ENCODE measurements at places on chromosomes 16 and 17.

- no peak for DNase-seq
Measured at GRCh38 chr16:13077816-13078215, 176.4 kb downstream of the SHISA9 start.

- no peak for DNase-seq
Measured at GRCh38 chr17:10821054-10821453, 16.8 kb downstream of the PIRT start.

GRCh38 chr16:89114159-89114981 is 20.7 kb downstream of the ACSF3 start:
- DNase-seq: no peak

DNA sequence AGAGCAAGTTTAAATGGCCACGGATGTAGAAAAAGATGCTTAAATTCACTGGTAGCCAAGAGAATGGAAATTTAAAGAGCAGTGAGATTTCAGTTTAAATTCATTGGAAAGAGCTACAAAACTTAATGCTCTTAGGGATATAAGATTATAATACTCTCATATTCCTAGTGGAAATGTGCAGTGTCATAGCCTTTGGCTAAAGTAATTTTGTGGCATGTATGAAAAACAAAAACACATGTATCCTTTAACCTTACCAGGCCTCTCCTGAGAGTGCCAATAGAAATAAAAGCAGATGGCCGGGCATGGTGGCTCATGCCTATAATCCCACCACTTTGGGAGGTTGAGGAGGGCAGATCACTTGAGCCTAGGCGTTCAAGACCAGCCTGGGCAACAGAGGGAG is 289.2 kb downstream of the PHKB start:
- DNase-seq: no peak

DNA sequence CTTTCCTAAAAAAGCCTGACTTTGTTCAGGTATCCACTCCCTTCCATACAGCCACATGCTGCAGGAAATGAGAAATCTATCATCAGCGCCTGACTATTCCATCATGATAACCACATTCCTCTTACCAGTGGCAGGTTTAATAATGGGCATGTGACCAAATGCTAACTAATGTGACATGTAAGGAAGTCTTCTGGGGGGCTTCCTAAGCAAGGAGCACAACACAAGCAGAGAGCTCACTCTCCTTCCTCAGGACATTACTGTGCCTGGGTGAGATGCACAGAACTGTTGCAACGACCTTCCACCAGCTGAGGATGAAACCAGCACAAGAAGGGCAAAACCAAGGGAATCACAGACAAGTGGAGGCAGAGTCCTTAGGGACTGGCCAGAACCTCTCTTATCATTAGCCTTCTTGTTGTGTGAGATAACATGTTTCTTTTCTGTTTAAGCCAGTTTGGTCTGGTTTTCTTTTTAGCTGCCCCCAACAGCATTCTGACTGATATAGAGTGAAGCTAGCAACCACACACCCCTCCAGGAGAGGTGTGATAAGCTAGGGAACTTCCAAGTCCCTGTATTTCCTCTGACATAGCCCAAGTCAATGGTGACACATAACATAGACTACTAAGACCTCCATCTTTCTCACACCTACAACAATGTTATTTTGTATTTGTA is 16.9 kb downstream of the MYO1D start:
- DNase-seq: no peak

DNA sequence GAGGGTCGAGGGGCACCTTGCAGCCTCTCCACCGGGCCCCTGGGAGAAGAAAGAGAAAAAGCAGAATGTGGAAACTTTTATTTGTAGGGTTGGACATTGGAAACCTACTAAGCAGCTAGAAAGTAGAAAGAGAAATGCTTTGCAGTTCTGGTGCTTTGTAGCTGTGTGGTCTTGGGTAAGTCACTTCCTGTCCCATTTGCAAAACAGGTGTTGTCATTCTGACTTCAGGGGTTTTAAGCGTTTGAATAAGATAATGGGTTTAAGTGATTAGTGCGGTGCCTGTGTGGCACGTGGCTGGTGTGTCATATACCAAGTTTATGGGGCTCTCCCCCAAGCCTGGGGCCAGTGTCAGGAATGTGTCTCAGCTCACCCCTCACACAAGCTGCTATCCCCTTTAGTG is 1.6 kb downstream of the CA4 start:
- no peak for DNase-seq

DNA sequence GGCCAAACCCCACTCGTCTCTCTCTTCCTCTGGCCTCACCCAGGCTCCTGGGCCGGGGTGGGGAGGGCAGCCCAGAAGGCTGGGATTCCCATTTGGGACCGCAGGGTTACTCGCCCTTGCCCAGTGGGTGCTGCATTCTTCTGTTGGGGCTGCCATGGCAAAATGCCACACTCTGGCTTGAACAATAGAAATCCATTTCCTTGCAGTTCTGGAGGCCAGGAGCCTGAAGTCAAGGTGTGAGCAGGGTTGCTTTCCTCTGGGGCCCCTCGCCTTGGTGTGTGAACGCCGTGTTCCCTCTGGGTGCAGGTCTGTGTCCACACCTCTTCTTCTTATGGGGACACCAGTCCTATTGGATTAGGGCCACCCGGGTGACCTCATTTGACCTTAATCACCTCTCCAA is 105.8 kb upstream of the GSE1 start:
- no peak for DNase-seq

DNA sequence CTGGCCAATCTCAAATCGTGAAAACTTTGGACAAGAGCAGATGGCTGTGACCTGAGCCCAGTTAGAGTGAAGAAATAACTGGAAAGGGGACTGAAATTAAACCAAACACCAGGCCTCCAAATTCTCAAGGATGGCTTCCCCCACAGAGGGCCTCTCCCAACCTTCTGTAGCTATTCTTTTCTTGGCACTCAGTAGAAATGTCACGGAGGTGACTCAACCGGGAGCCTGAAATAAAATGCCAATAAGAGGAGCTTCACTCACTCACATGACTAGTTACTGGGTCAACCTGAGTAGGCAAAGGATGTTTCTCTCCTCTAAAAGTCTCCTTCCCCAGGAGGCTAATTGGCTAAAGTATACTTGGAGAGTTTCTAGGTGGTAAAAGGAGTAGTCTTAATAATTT is 230.7 kb downstream of the MAF start:
- DNase-seq: no peak

GRCh38 chr17:50799582-50799981 is 32.3 kb upstream of the ANKRD40CL start:
- no peak for DNase-seq

- DNase-seq: no peak
Measured at GRCh38 chr17:68197091-68197996, 50.5 kb upstream of the AMZ2 start.

DNA sequence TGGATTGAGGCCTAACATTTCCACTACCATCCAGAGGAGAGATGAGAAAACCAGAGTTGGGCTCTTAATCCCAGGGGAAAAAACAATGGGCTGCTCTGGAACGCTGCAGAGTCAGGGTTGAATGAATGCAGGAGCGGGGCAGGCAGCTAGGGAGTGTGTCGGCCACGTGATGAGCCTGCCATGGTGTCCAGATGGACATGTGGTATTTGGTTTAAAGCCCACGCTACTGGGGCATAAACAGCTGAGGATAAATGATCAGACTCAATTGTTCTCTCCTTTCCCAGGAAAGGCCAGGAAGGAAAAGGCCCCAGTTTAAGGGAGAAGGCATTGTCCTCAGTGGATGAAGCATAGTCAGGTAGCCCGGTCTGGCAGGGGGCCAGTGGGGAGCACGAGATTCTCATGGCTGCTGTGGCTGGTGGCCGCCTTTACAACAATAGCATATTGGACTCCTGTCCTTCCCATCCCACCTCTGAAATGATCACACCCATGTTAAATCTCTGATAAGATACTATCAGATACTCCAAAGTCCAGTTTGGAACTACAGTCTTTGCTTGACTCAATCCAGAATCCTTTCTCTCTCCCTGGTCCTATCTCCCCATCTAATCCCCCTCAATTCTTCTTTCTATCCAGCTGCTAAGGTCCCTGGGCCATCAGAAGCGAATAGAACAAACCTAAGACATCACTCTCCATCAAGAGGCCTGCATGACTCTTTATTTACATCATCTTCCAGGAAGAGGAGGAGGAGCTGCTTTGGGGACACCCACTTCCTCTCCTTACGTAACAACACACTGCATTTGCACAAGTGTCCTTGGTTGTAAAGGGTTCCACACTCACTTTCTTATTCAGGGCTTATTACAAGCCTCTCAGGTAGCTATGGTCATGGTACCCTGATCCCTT is 20.4 kb downstream of the CA4 start:
- DNase-seq: no peak

GRCh38 chr16:12016291-12016947 is 39.9 kb downstream of the SNX29 start:
- DNase-seq: no peak

DNA sequence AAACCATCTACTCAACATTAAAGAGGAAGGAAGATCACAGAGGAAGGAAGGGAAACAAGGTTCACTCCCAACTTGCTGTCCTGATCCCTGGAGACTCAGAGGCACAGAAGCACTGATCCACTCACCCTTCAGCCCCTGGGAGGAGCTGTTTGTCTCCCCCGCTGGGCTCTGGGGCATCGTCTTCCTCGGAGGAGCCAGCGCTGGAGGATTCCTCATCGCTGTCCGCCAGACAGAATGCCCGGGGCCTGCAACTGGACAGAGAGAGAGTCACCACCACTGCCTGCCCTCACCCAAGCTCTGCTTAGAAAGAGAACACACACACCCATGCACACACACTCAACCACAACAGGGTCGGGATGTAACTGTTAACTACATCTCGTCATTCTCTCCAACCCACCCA is 24.8 kb upstream of the ERN1 start:
- no peak for DNase-seq

DNA sequence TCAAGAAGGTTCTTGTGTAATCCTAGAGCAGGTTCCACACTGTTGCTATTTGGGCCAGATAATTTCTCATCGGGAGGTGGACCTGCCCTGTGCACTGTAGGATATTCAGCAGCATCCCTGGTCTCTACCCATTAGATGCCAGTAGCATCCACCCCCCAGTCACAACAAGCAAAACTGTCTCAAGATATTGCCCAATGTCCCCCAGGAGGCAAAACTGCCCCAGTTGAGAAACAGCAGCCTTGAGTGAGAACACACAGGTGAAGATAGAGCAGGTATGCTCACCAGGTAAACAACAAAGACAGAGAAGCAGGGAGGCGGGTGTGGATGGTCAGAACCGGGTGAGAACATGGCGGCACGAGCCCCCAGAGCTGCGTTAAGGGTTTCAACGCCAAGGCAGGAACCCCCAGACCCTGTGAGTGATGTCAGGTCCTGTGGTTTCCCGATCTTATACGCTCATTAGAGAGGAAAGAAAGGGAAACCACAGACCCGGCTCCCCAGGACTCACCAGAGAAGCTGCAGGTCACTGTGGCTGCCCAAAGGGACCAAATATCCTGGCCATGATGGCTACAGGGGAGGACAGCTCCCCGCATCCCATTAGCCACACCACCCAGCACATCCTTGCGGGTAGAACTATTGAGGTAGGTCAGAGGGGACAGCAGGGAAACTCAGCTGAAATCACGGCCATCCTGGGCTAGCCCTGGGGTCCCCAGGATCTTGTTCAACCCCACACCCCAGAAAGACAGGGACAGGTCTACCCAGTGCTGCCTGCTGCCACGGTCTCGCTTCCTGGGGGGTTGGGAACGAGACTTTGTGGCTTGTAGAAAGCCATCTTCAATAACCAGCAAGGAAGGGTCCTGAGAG is 21.2 kb downstream of the CDC42EP4 start:
- DNase-seq: no peak

GRCh38 chr16:17323171-17323570 is 147.6 kb downstream of the XYLT1 start:
- no peak for DNase-seq

DNA sequence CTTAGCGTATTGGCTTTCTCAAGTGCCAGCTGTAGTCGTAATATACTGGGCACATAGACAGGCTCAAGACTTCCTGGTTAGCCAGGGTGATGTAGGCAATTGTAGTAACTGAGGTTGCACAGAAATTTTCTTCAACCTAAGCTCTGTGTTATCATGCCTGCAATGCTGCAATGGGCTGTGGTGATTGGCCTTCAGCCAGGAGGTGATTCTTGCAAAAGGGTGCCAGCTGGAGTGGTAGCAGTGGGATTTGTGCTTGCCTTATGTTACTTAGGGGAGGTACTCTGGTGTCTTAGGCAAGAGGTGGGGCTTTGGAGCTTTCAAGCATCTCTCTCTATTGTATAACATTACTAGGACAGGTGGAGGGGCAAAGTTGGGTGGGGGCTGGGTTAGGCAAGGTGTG is 495.1 kb downstream of the CDH11 start:
- DNase-seq: no peak

DNA sequence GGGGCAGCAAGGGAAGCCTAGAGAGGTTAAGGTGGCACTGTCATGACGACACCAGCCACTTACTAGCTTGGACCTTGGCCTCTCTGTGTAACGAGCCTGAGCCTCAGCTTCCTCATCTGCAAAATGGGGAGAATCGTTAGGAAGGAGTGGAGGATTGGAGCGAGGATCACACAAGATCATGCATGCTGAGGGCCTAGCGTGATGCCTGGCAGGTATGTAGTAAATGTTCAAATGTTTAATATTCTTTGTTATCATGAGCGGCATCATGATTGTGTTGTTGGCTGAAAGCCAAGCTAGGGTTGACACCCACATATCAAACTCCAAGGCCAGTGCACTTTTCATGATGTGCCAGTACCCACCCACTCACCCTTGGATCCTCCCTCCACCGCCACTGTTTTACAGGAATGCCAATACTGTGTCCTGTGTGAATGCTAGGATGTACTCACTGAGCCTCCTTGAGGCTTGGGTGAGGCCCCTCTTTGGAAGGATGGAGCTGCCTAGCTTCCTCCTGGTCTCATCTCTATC is 192.5 kb downstream of the MSI2 start:
- no peak for DNase-seq

DNA sequence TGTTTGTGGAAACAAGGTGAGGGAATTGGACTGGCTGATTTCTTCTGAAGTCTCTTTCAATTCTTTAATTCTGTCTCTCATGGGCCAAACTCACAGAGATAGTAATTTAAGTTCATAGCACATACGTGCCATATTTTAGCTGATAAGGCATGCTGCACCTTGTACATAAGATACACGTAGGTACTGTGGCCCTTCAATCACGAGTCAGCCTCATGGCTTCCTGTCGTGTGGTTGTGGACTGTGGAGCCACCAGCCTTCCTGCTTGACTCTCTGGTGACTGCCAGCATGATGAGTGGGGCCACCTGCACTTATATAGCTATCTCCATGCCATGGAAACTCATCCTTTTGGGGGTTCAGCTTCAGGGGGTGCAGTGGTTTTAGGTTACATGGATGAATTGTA is 25.1 kb downstream of the KSR1 start:
- DNase-seq: no peak

DNA sequence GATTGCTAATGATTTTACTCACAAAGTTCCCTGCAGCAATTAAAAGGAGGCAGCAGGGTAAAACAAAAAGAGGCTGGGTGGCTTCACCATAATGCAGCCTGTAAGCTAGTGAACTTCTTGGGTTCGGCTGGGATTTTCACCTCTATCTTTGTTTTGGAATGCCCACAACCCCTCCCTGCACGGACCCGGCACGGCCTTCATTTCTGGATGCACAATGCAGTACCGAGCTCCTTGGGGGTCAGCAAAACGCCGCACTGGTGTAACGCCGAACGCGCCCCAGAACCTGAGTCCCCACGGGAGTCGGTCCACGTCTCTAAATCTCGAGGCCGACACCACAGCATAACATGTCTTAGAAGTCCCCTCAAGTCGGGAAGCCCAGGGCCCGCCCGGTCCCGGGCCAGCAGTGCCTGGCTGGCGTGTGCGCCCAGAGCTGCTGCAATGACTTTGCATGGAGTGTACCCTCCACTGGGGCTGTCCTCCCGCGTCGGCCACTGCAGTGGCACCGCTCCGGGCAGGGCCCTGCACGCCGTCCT is 759 bp downstream of the UBE2O start:
- DNase-seq: no peak

Measured in stimulated activated CD8-positive, alpha-beta memory T cell treated with anti-CD3 and anti-CD28 coated beads, Interleukin-15, amount 100 ng/mL, for 1 hour (primary cell).